ENCODE measurements at places on chromosomes 5 and 9.

GRCh38 chr5:32264957-32265572, 47.7 kb downstream of the MTMR12 start:
- no peak for DNase-seq

DNA sequence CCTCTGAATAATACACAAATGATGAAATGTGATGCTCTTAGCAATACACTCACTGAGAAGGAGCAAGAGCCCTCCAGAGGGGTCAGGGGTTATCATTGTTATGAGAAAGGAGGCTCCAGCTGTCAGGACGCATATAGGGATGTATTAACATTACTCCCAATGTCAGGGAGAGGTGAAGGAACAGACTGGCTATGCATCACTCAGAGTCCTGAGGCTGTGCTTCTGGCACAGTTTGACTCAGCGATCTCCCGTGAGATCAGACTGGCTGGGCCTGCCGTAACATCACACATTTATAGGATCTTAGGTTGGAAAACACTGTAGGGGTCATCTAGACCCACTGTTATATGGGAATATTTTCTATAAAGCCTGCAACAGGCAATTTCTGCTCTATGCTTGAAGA, 226.5 kb upstream of the GLRA1 start:
- no peak for DNase-seq

GRCh38 chr9:86962692-86963091, 15.4 kb upstream of the GAS1 start:
- no peak for DNase-seq

DNA sequence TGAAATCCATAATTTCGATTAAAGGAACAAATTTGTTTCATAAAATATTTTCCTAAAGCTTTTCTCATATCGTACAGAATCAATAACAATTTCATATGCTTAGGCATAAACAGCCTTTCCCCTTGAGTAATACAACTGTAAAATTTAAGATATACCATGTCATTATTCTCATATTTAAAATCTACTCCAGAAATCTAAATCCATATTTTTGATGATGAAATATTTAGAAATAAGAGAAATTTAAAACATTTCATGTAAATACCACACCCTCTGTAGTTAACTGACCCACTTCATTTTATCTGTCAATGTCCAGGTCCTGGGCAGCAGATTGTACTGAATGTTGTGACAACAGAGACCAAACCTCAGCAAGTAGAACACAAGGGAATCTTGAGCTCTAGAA, 5.1 kb downstream of the POC5 start:
- no peak for DNase-seq

DNA sequence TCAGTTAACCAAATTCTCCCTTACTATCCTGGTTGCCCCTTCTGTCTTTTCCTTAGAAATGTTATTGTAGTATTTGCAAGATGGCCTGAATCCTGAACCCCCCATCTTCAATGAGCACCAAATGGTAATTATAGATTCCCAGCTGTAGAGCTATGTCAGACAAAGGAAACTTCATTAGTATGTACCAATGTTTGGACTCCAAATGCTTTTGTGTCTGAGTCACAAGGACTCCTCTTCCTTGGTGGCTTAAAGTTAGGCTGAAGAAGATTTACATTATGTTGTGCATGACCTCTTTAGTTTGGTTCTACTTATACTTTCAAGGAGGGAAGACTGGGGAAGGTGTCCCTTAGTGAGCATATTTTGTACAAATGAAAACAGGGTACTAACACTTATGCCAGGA, 105.9 kb upstream of the CDKN2B start:
- DNase-seq = no peak

DNA sequence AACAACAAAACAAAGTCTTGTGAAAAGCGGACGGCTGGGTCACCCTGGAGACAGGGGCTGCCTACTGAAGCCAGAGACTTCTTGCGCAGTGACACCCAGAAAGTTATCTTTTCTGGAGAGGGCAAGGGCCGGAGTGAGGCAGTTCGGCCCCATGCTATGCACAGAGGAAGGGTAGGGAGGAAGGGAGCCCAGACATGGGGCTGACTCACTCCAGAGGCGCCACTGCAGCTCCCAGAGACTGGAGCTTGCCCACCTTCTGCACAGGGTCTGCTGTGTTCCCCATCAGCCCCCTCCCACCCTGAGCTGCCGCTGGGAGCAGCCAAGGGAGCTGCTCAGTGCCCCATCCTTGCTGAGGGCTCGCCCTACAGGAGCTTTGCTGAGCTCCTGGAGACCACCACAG, 13.3 kb downstream of the SLC6A3 start:
- DNase-seq = no peak

DNA sequence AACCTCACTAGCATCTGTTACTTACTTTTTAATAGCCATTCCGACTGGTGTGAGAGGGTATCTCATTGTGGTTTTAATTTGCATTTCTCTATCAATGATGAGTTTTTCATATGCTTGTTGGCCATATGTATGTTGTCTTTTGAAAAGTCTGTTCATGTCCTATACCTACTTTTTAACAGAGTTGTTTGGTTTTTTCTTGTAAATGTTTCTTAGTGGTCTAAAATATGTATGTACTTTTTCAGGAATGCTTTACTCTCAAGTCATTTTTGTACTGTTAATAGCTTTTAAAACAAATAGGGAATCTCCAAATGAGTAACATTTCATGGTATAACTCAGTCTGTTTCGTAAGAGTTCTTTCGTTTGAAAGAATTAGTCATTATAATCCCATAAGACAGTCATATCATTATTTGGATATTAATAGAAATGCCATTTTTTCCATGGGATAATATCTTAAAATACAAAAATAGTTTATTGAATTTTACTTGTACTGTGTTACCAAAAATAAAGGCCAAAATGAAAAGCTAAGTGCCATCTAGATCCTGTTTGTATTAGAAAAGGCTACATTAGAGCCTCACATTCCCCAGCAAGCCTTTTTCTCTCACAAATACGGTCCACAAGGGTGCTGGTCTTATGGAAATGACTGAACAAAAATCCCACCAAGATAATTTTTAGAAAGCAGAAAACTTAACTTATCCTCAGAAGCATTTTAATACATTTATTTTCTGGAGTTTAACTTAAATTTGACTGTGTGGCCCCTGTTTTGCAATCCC, 247.7 kb downstream of the PJA2 start:
- DNase-seq = no peak

GRCh38 chr5:88932541-88932940, 49.6 kb upstream of the MEF2C start:
- no peak for DNase-seq

DNA sequence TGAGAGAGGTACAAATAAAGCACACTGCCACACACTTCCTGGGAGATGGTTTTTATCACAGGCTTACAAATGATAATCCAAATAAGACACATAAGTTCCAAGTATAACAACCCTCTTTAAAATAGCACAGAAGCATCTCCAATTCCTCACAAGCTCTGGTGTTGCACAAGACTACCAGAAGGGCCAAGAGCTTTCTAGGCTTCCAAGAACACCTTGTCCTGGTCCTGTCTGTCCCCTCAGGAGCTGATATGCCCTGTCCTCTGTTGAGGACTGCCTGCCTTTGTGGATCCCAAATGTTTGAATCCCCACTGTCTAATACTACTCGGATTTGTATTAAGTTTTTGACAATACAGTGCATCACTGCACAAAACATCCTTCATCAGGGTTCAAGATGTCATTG, 110.1 kb downstream of the SPOCK1 start:
- DNase-seq = no peak

- DNase-seq = no peak
Measured at GRCh38 chr9:89367726-89368437, 49.6 kb downstream of the SECISBP2 start.

DNA sequence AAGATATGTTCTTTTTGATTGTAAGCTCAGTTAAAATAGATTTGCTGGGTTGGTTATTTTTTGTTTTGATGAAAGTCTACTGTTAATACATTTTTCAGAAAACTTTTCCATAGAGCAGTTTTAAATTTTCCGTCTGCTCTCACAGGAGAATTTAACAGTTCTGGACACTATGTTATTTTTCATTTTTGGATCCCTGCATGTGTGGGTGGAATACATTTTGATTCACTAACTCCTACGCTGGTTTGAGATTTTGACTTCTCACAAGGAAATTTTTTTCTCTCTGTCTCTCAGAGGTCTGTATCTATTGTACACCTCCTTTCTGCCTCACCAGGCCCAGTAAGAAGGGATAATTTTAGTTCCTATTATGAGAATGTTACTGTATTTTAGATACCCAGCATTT, 502.4 kb downstream of the CDH10 start:
- no peak for DNase-seq

GRCh38 chr5:107449369-107449768, 221.4 kb downstream of the EFNA5 start:
- no peak for DNase-seq

GRCh38 chr5:17118631-17119030, 98.8 kb upstream of the BASP1 start:
- no peak for DNase-seq

GRCh38 chr5:141879941-141880738, 1.9 kb upstream of the PCDH1 start:
- no peak for DNase-seq

DNA sequence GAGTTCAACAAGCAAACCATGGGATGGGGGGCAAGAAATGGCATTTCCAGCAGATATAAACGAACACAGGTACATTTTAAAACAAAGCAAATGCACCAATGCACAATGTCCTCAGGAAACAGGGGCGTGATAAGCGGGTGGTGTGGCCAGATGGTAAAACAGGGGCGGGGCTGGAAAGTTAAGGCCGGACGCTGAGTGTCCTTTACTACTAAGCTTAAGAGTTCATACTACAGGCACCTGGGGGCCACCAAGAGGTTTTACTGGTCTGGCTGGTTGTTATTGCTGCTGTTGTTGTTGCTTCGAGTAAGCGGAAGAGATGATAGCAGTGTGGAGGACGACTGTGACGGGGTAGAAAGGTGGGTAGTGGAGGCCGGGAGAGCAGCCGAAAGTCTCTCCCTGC, 99.8 kb downstream of the ATPSCKMT start:
- DNase-seq = no peak

- no peak for DNase-seq
Measured at GRCh38 chr5:76690037-76690679, 25.8 kb upstream of the F2R start.

DNA sequence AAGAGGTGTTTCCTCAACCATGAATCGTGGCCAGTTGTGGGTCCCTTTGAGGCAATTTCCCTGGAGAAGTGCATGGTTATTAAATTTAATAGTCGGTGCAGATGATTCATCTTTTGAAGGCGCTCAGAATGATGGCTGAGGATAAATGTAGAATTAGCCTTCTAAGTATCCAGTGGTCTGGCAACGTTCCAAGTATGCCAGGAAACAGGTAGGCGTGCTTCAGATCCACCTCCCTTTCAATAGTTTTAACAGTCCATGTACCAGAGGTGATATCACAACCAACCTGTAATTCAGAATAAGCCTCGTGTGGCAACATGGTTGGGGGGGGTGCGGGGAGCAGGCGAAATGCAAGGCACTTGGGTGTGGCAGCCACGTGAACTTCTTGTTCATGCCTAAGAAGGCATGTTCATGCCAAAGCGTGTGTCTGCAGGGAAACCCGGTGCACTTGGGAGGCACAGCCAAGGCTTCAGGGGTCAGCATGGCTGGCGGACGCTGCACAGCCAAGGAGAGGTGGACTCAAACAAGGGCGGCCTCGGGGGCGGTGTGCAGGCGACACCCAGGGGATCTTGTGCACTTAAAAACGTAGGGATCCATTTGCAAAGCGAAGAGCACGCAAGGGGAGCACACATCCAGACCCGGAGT, 5.2 kb upstream of the NKD2 start:
- no peak for DNase-seq

- no peak for DNase-seq
Measured at GRCh38 chr9:99660191-99660636, 161.5 kb upstream of the NR4A3 start.

GRCh38 chr5:116629168-116629567, 54.5 kb upstream of the SEMA6A start:
- no peak for DNase-seq

DNA sequence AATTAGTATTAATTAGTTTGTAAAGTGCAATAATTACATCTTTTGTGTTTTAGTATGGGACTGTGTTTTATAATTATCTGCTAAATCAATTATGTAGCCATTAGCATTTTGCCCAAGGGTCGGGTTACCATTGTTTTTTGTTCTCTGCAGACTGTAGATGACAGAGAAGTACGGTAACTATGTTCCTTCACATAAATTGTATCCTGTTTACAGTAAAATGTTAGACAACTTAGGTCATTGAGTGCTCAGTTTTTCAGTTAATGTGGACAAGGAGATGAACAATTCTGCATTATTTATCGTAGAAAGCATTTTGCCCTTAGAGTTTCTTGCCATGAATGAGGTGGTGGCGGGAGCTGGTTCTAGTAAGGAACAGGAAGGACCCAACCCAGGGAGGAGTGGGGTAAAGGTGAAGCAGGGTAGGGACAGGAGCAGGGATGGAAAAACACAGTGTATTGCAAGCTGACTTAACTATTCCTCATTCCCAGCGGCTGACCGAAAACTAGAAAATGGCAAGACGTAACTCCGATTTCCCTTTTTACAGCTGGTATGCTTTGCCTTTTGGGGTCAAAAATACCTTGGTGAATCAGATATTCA, 243.7 kb upstream of the SLC24A2 start:
- no peak for DNase-seq

GRCh38 chr9:34996905-34997279, 7.3 kb downstream of the DNAJB5 start:
- no peak for DNase-seq

DNA sequence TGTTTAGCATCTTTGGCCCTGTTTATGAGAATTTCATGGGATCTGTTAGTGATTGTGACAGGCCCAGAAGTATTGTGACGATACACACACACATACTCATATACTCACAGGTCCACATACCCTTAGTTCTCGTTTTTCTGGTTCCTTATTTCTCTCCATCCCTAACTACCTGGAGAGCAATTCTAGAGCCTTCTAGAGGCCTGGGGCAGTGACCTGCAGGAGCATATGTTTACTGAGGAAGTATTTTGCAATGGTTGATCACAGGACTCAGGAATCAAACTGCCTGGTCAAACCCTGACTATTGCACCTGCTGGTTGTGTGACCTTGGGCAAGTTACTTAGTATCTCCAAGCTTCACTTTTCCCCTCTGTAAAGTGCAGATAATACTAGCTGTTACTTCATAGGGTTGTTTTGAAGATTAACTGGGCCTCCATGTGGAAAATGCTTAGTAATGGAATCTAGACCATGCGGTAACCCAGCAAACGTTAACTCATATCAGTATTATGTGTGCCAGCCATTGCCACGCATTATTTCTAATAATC, 8.7 kb downstream of the PAPPA start:
- no peak for DNase-seq

GRCh38 chr5:136226401-136226800, 33.4 kb upstream of the SMIM32 start:
- no peak for DNase-seq

DNA sequence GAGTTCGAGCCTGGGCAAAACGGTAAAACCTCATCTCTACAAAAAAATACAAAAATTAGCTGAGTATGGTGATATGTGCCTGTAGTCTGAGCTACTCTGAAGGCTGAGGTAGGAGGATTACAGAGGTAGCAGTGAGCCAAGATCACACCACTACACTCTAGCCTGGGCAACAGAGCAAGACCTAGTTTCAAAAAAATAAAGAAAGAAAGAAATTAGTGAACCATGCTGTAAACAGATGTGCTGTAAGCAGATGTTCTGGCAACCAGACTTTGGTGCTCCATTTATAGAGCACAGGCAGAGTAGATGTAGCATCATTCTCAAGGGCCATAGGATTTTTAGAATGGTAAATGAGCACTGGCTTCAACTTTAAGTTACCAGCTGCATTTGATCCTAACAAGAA, 115.4 kb downstream of the ST8SIA4 start:
- DNase-seq = no peak

Measured in stimulated activated CD8-positive, alpha-beta memory T cell treated with anti-CD3 and anti-CD28 coated beads, Interleukin-2, amount 100 ng/mL, for 48 hours (primary cell).